ENCODE measurements at places on chromosomes 4 and X.
A peak's percentile ranks its signal among the peaks of the same experiment; 100 is the strongest.

GRCh38 chr4:1510931-1511330, 104.7 kb upstream of the NKX1-1 start:
- no peak for DNase-seq

- no peak for DNase-seq
Measured at GRCh38 chr4:11860996-11861395, 432.3 kb upstream of the HS3ST1 start.

- no peak for DNase-seq
Measured at GRCh38 chrX:19563327-19563726, 48.0 kb upstream of the MAP3K15 start.

DNA sequence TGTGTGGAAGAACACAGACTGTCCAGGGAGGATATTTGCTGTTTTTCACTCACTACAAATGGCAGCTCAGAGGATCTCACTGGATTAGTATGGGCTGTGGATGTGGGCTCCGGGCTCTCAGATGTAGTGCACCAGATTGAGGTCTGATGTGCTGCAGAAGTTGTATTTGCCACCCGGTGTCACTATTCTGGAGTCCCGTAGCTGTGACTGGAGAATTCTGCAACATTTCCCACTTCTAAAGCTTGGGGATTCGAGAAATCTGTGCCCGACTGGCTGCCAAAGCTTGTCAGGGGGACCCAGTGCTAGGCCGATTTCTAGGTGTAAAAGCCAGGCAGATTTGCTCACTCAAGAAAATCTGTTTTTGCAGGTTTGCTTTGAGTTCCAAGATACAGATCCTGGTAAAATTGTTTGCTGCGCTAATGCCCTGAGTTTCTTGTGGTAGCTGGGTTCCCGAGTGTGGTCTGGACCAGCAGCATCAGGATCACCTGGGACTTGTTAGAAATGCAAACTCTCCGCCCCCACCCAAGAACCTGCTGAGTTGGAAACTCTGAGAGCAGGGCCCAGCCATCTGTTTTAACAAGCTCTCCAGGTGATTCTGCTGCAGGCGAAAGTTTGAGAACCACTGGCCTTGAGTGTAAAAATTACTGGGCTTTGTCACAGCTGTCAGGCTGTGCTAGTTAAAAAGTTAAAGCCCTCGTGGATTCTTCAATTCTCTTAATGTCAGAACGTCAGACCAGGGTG, 18.1 kb downstream of the KIT start:
- DNase-seq, result no peak

DNA sequence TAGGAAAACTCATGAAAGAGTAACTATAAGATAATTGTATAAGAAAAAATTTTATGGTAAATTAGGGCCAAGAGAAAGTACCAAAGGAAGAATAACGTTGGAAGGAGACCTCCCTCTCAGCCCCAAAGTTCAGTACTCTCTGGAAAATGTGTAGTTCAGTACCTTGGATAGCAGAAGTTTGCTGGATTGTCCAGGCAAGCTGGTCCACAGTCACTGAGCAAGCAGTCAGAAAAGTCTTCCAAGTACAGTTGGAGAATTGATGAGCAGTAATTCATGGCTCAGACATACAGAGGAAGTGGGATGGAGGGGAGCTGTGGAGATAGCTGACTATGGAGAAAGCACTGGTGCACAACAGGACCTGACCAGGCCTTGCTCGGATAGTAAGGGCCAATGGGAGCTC, 598.2 kb upstream of the NDST4 start:
- DNase-seq, result no peak

DNA sequence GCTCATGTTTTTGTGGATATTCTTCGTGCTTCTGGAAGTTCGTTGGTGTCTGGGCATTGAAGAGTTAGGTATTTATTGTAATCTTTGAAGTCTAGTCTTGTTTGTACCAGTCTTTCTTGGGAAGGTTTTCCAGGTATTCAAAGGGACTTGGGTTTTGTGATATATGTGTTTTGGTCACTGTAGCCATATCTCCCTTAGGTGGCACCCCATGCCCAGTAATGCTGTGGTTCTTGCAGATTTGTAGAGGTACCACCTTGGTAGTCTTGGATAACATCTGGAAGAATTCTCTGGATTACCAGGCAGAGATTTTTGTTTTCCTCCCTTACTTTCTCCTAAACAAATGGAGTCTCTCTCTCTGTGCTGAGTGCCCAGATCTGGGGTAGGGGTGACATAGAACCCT, 184.1 kb downstream of the TEX13C start:
- DNase-seq, result no peak

DNA sequence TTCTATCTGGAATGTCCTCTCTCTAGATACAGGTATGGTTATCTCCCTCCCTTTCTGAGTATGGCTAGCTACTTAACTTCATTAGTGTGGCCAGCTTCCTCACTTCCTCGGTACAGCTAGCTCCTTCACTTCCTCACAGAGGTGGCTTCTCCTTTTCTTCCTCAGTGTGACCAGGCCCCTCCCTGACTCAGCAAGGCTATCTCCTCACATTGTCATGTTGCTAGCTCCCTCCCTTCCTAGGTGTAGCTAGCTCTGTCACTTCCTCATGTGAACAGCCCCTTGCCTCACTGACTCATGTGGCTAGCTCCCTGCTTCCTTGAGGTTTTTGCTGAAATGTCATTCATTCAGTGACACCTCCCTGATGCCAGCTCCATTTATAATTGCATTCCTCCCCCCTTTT, 67.3 kb upstream of the DDIT4L start:
- DNase-seq, result no peak

DNA sequence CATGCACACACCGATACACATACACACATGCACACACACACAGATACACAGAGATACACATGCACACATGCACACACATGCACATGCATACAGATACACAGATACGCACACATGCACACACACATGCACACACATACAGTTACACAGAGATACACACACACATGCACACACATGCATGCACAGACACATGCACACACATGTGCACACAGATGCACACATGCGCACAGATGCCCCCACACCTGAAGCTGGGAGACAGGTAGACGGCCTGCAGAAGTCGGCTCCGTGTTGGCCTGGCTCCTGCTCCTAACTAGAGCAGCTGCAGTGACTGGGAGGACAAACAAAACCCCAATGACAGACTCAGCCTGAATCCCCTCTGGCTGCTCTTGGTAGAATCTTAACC, 46.8 kb downstream of the PSAPL1 start:
- no peak for DNase-seq

- DNase-seq, result no peak
Measured at GRCh38 chr4:66840178-66840577, 705.1 kb downstream of the CENPC start.

- peak; percentile 85 for DNase-seq
Measured at GRCh38 chr4:52868133-52868532, 6.0 kb downstream of the RASL11B start.

GRCh38 chr4:154348657-154349056, 142.9 kb downstream of the DCHS2 start:
- no peak for DNase-seq

- DNase-seq, result no peak
Measured at GRCh38 chr4:108502356-108502755, 118.0 kb upstream of the RPL34 start.

DNA sequence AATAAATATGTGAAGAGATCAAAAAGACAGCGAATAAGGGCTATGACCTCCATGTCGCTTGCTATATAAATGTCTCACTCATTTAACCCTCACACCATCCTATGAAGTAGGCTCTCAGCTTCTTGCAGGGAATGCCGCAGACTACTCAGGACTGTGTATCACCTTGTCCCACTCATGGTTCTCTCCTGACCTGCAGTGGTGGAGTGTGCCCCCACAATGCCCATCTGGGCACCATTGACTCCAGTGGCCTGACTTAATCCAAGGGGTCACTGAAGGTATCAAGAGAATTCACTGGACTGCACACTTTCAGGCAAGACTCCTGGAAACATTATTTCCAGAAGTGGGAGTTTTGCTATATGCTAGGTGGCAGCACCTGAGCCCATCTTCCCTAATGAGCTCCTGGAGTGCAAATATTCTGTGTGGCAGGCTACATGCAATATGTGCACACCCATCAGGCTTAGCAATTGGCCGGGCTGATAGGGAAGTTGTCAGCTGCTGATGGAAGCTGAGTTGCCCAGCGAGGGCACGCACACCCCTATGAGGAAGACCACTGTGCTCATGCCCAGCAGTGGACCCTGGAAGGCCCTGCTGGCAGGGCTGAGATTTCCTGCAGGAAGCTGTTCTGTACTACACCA, 8.2 kb upstream of the EFNB1 start:
- no peak for DNase-seq

- peak; percentile 47 for DNase-seq
Measured at GRCh38 chr4:156677131-156677531, 294.5 kb downstream of the PDGFC start.

- no peak for DNase-seq
Measured at GRCh38 chr4:16977081-16977480, 78.6 kb upstream of the LDB2 start.

GRCh38 chr4:184282251-184282713, 64.6 kb upstream of the ENPP6 start:
- DNase-seq, result no peak

DNA sequence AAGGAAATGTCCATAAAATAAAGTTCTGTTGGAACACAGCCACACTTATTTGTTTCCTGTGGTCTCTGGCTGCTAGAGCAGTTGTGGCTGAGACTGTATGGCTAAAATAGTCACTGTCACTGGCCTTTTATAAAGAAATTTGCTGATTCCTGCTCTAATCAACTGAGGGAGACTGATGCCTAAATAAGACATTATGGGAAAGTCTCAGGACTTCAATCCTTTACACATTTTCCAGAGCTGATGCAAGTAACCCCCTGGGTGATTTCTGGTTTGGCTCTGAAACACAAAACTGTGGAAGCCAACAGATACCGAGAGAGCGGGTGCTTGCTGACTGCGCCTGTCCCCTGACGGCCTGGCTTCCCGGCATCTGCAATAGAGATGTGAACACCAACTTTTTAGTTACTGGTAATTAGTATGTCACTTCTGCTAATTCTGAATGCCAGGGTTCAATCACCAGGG, 64.0 kb downstream of the POLR2B start:
- DNase-seq, result no peak

GRCh38 chr4:113635739-113636437, 125.7 kb downstream of the CAMK2D start:
- peak; percentile 40 for DNase-seq

- DNase-seq, result no peak
Measured at GRCh38 chr4:1180663-1181062, 8.3 kb upstream of the SPON2 start.

GRCh38 chr4:100372432-100372831, 145.4 kb downstream of the EMCN start:
- no peak for DNase-seq

GRCh38 chr4:151206241-151207005, 70.5 kb upstream of the PRSS48 start:
- DNase-seq, result no peak

GRCh38 chr4:1246901-1247863, 1.7 kb downstream of the CTBP1 start:
- no peak for DNase-seq

Data from cerebellar cortex (tissue), 1 donor.